ENCODE measurements at places on chromosomes 1 and 21. TPM values are rescaled to one million over a fixed set of nuclear protein-coding genes. Genes with fewer than 3 reads are reported as not detected.

PLPPR4 gene
- total RNA-seq: under 0.01 TPM

FBLIM1 gene
- 152 TPM for total RNA-seq

CLIC6 gene
- not detected for total RNA-seq

TMEM82 gene
- not detected for total RNA-seq

HEYL gene
- 0.57 TPM for total RNA-seq

AMY1A gene
- not detected for total RNA-seq

AKR7A3 gene
- total RNA-seq: 0.29 TPM

DISC1 gene
- 12.7 TPM for total RNA-seq

ARHGAP30 gene
- under 0.01 TPM for total RNA-seq
